NCI-H2081 treated with DMSO at 0.1 percent for 48 hours (cell line): ENCODE measurements at places on chromosomes 16 and 17.

DNA sequence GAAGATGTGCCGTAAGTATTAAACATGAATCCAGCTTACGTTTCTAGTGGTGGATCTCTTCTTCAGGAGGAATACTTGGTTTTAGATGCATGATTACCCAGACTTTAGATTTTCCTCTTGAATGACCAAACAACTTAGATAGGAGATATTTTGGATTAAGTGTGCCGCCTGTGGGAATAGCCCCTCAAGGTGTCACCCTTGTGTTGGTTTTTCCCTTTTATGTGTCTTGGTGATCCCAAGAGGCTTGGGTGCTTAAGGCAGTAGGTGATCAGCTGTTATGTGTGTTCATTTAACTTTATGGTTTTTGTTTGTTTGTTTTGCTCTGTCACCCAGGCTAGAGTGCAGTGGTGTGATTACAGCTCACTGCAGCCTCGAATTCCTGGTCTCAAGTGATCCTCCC, 115.1 kb downstream of the PPM1E start:
- DNase-seq, result no peak

- DNase-seq, result no peak
Observed at GRCh38 chr17:39527220-39527813, 66.0 kb downstream of the CDK12 start.

GRCh38 chr17:76384987-76385891, 830 bp downstream of the SPHK1 start:
- DNase-seq, result no peak

DNA sequence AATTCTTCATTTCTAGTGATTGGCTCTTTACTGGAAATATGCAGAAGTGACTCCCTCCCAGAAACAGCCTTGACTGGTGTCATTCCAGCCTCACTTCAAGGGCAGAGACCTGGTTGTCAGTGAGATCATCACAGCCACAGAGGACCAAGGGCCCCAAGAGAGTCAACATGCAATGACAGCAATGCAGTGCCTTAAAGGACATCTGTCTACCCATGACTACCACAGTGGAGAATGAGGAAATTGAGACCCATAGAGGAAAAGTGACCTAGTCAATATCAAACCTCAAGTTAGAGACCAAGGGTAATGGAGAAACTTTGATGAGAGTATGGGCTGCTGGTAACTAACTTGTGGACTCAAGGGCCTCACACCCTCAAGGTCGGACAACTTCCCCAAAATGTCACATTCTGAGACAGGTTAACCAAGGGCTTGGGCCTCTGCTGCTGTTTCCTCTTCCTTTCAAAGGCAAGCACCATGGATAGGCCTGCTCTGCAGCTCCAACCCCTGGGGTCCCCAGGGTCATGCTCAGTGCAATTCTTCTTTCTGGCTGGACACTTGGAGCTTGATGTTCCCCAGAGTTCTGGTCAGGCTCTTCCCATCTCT, 11.3 kb downstream of the NOG start:
- no peak for DNase-seq

GRCh38 chr17:28745786-28746411, 2.1 kb downstream of the TRAF4 start:
- DNase-seq, result no peak

DNA sequence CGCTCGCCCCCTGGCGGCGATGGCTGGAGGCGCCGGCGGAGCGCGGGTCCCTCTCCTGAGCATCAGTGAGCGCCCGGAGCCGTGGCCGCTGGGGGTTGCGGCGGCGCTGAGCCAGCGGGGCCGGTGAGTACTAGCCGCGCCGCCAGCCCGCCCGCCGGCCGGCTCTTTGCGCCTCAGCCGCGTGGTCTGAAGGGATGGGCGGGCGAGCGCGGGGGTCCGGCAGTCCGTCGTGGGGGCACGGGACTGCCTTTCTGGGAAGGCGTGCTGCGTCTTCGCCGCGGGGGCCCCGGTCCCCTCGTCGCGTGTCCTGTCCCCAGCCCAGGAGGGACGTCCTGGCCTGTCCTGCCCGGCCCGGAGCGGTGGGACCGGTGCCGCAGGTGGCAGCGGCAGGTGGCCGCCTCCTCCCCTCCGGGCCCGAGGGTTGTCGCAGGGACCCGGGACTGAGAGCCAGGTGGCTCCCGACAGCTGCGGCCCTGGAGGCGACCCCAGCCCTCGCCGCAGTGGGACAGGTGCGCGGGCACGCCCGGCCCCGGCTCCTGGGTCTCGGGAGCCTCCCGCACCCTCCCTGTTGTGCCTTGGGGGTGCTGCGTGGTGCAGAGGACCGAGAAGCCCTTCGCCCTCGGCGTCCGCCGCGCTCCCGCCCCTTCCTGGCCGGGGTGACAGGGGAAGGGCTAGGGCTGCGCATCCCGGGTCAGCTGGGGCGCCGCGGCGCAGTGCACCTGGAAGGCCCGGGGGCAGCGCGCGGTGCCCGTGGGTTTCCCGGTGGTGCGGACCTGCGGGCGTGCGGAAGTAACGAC, at the start of gene SPECC1:
TSS of gene SPECC1 (plus strand) at position 58 of the 797 bp plus-strand sequence. CDS start 87,293 bp downstream, outside the sequence.
- DNase-seq, result peak; percentile 11

- DNase-seq, result no peak
Observed at GRCh38 chr16:13186813-13187212, 285.4 kb downstream of the SHISA9 start.

DNA sequence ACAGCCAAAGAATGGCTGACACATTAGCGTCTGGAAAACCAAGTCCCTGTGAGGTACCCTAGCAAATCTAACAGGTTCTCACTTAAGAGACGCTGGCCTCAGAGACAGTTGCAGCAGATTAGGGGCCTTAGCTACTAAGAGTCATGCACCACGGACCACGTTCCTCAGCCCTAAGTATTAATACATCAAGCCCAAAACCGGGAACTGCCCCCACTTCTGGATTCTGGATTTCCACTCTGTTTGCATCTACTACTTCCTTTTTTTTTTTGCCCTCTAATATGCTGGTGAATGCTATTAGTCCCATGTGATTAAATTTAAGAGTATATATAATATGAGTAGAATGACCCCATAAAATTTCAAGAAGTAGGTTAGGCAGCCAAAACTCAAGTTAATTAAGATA, 775 bp upstream of the TERB1 start:
- DNase-seq, result no peak

GRCh38 chr17:1916316-1916715, 86.5 kb downstream of the RPA1 start:
- no peak for DNase-seq

- DNase-seq, result no peak
Observed at GRCh38 chr17:48502312-48502711, 28.5 kb downstream of the HOXB1 start.

GRCh38 chr16:89402962-89403361, 87.4 kb downstream of the ANKRD11 start:
- no peak for DNase-seq

DNA sequence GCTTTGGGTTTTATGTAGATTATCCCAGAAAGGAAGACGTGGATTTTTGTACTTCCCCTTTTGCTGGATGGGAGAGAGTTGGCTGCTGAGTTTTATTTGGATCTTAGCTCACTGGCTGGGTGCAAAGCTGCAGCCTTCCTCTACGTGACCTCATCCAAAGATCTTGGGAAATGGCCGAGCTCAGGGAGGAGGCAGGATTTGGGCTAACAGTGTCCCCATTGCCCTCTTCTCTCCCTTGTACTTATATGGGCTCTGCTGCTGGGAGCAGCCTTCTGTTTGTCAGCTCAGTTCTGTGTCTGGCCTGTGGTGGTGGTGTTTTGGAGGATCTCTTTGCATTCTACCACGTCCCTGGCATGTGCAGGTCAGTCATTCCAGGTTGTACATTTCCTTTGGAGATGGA, 2.0 kb downstream of the AOC3 start:
- no peak for DNase-seq

DNA sequence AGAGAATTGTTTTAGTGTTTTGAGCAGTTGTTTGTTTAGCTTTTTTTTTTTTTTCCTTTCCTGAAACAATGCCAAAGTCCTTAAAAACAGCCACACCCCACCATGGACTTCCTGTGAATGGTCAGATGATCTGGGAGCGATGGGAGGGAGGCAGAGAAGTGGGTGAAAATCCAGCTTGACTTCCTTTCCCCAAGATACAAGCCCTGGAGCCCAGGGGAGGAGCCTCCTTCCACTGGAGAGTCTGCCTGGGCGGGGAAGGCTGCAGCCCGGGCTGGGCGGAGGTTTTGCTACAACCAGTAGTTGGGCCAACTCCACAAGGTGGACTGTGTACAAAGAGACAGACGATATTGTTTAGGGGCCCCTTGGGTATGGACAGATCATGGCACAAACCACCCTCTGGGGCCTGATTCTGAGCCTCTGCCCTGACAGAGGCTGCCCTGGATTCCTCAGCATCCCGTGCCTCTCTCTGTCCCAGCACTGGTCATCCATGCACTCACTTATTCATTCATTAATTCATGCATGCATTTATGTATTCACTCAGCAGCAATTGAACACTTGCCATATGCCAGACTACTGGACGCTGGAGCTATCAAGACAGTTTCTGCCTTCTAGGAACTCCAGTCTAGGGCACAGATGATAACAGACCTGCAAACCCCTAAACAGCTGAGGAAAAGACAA, 29.8 kb downstream of the WSB1 start:
- DNase-seq, result no peak

GRCh38 chr16:1150511-1150982, 2.4 kb upstream of the CACNA1H start:
- DNase-seq, result no peak

DNA sequence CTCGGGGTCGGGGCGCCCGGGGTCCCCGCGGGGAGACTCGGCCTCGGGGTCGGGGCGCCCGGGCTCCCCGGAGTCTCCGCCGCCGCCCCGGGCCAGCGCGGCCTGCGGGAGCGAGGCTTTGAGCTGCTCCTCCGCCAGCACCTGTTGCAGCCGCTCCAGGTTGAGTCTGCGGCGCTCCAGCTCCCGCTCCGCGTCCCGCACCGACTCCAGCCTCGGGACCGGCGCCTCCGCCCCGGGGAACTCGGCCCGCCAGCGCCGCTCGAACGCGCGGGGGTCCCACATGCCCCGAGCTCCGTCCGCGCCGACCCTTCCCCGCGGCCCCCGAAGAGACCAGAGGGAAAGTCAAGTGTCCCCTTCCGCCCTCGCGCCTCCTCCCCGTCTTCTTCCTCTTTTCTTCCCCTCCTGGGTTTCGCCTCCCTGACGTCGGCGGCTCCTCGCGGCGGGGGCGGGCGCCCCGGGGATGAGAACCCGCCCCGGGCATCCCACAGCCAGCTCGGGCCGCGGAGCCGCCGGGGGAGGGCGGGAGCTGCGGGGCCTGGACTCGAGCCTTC, 40.8 kb upstream of the BHLHA9 start:
- DNase-seq, result no peak

- peak; percentile 30 for DNase-seq
Observed at GRCh38 chr16:67183-67791, 5.1 kb downstream of the RHBDF1 start.

- DNase-seq, result no peak
Observed at GRCh38 chr16:76970745-76971099, 220.3 kb upstream of the MON1B start.

GRCh38 chr16:9903-10665, 43.3 kb downstream of the POLR3K start:
- DNase-seq, result no peak

- no peak for DNase-seq
Observed at GRCh38 chr17:63911657-63912100, 621 bp upstream of the CSHL1 start.

DNA sequence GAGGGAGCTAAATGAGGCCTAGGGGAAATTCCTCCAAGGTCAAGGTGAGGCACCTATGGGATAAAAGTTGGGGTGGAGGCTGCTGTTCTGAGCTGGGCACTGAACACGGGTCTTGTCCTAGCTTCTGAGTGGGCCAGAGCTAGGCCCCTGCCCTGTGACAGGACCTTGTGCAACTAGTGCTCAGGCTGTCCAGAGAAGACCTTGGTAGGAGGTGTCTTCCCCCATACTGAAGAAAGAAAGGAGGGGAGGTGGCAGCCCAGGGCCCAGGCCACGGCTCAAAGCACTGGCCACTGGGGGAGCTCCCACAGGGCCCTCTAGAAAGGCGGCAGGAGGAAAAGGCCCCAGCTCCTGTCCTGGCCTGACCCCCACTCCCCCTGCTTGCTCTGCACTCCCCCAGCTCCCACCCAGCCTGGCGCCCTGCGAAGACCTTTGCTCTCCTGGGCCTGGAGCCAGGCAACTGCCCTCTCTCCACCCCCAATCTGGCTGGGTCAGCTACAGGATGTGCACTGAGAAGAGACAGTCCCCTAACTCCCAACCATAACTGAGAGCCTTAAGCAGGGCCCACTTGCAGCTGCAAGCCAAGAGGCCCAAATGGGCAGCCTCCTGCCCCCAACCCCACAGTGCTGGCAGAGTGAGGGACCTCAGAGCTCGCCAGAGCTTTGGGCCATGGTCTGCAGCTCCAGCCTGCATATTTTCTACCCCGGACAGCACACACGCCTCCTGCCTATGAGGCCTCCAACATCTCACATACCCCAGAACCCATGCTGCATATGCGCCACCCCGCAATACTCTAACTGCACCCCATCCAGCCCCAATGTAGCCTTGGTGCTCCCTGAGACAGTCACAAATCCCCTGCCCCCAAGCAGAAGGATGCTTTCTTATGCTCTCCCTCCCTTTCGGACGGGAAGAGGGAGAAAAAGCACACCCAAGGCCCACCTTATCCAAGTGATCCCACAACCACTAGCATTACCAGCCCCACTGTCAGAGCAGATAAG, 15.3 kb downstream of the HSD11B2 start:
- DNase-seq, result no peak

DNA sequence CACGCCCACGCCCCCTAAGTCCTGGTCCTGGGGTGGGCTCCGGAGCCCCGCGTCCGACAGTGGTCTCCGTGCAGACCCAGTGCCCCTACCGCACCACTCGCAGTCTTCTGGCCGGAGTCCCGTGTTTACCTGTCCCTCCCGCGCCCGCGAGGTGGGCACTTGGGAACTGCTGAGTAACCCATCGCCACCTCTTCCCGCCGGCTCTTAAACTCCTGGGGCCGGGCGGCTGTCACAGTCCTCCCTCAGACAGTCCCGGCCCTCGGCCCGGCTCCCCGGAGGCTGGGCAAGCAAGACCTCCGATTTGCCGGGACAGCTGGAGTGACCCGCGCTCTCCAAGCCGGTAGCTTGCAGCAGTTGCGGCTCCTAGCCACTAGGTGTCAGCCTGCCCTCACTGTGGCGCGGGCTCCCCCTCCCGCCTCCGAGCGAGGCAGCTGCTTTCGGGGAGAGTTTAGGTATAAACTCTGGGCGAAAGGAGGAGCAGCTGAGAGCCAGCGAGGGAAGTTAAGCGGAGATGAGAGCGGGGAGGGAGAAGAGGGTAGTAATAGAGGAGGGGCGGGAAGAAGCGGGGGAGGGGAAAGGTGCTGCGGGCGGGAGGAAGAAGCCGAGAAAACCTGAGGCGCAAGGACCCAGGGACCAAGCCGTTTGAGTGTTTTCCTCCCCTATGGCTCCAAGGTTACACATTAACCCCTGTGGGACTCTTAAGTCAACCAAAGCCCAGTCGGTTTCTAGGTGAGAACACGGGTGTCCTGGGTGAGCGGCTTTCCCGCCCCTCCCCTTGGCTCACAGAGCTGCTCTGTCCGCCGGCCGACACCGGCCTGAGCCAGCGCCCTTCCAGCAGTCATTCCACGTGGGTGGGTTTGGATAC, 826 bp upstream of the TLCD1 start:
- no peak for DNase-seq

- DNase-seq, result no peak
Observed at GRCh38 chr17:56913353-56913866, 439 bp downstream of the TRIM25 start.

GRCh38 chr17:36696805-36697204, 95.4 kb downstream of the MRM1 start:
- DNase-seq, result no peak
